ENCODE measurements at places on chromosomes 1 and 21.

DNA sequence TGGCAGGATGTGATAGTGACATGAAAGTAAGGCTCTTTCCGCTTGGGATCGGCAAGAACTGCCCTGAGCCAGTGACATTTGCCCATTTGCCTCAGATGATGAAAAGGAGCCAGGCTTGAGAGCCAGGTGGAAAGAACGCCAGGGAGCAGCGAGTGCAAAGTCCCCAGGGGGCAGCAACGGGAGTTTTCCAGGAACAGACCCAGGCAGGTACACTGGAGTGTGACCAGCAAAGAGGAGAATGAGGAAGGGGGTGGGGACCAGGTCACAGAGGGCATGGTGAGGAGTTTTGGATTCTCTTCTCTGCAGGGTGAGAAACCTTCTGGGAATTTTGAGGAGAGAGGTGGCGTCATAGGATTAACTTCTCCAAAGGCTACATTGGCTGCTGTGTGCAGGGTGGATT, 10.8 kb upstream of the ETS2 start:
- DNase-seq: no peak

DNA sequence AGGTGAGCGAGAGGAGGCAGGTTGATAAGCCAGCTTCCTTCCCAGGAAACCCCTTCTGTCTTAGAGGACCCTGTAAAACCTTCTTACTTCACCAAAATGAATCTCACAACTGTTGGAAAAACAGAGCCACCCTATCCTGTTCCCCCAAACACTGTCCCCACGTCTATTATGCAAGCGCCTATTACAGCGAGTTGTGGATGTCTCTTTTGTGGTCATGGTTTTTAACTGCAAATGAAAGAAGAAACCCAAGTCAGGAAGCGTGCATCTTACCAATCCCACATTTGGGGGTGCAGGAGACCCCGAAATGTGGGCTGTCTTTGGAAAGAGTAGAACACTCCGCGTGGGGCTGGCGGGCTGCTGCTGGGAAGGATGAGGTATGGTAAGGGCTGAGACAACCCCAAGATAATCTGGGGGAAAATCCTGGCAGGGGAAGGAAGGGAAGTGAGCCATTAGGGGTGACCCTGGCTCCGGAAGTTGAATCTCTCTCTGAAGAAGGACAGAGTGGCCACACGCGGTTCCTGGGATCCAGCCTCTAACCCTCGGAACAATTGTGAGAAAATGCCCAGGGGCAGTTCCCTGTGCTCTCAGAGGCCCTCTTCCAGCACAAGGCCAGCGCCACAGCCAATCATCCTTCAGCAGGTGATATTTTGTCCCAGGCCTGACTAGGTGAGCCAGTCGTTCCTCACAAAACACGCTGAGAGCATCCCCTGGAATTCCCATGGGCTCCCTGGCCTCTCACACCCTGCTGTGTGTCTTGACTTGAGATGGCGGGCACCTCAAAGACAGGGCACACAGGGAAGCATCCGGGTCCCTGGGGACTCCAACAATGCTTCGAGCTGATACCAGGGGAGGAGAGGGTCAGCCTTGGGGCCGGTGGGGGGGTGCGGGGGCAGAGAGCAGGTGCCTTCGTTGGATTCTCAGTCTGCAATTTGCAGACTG, 168.5 kb upstream of the IRF2BP2 start:
- no peak for DNase-seq

DNA sequence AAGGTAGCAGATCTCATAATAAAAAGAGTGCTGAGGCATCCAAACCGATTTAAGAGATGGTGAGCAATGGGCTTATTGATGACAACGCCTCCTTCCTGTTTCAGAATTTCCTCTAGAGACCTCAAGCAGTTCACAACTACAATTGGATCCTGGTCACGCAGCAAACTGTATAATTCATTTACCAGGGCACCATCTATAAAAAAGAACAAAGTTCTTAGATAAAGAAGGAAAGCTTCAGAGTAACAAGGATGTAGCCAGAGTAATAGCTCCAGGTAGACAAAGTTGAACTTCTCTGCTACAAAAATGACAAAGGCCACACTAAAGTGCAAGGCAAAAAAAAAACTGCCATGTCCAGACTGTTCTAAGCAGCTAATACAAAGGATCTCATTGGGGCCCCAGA, 3.4 kb downstream of the AP4B1 start:
- no peak for DNase-seq

GRCh38 chr21:31553926-31554325, 105.6 kb upstream of the SOD1 start:
- DNase-seq: no peak

GRCh38 chr1:115113766-115114165, 24.5 kb upstream of the TSPAN2 start:
- DNase-seq: no peak

DNA sequence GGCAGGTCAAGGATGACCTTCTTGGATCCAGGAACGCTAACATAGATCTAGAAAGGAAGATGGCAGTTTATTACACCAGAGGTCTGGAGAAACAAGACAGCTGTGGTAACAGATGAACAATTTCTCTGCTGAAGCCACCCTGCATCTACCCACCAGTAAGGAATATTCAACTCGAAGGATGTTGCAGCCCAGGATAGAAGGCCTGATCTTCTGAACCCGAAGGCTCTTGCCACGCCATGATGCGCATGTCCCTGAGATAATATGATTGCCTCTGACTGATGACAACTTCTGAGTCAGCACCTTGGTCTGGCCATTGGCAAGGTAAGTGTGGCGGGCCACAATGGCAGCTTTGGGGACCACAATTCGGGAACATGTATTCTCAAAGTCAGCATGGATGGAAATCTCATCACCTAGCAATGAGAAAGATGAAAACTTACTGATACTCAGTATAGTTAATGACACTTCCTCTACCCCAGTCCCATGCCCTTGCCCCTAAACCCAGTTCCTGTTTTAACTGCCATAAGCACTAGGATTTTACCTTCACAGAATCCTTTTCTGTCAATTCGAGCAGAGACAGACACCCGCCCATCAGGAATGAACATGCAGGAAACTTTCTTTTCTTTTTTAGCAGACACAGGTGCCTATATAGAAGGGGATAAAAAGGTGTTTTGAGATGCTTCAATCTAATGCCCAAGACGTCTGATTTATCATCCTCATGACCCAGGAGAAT, 1.8 kb downstream of the TXNIP start:
- peak; percentile 37 for DNase-seq

DNA sequence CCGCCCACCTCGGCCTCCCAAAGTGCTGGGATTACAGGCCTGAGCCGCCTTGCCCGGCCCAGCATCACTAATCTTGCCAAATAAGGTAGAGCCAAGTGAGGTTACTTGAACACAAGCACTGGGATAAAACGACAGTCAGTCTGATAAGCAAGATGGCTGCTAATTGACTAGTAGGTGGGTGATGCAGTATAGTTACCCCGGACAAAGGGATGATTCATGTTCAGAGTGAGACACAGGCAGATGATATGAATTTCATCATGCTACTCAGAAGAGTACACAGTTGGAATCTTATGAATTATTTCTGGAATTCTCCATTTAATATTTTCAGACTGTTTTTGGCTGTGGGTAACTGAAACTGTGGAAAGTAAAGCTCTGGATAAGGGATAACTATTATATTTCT, 178.4 kb downstream of the USP25 start:
- no peak for DNase-seq

GRCh38 chr1:91637539-91637994, 136.9 kb downstream of the CDC7 start:
- no peak for DNase-seq

DNA sequence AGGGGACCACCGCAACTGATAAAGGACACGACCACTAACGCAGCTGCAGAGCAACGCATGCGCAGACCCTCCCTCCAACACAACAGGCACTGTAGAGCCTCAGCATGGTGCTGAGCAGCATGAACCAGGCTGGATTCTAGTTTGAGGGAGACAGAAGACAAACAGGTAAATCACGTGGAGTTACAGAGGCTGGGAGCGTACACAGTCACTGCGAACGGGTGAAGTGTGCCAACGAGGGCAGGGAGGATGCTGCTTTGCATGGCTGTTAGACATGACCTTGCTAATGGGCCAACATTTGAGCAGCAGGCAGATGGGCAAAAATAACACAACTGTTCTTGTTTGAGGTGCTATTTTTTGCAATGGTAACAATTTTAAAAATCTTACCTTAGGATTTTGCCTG, 55.2 kb upstream of the NADK start:
- no peak for DNase-seq

DNA sequence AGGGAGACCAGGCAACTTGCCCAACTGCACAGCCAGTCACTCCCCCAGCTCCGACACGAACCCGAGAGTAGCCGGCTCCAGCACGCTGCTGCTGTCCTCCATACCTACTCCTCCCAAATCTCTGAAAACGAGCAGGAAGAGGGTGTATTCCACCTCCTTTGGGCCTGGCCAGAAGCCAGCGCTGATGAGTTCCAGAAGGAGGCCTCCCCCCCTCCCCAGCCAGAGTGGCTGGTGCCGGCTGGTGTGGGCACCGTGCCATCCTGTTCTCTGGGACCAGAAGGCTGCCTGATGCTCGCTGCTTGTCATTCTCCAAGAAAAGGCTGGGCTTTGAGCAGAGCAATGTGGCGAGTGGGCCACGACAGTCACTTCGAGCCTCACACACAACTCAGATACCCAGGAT, 22.2 kb downstream of the KCNN3 start:
- peak; percentile 85 for DNase-seq

Measured in pons (tissue), 1 donor.